ENCODE measurements at places on chromosomes 2 and 18.
A peak's percentile ranks its signal among the peaks of the same experiment; 100 is the strongest.

- no peak for DNase-seq
These were observed 435.8 kb upstream of the DDX18 start for GRCh38 chr2:117378653-117379052.

DNA sequence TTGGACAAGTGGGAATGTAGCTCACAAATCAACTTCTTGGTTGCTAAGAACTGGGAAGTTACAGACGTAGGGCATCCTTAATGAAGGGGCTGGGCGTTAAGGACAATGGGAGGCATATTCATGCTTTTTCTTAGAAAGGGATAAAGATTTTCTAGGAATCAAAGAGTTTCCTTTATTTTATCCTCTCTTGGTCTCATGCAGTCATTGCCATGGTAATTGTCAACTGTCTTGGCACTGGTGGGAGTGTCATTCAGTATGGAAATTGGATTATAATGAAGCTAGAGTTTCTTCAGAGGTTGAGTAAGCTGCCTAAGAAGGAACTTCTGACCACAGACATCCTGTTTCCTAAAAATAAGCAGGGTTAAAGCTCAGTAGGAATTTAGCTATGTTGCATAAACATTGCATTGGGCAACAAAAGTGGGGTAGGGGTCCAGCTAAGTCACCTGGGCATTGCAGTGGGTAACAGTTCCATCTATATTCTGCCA, 114.0 kb downstream of the LYPD6B start:
- DNase-seq: peak; percentile 16

- DNase-seq: no peak
These were observed 16.7 kb downstream of the IL1R1 start for GRCh38 chr2:102159295-102159694.

DNA sequence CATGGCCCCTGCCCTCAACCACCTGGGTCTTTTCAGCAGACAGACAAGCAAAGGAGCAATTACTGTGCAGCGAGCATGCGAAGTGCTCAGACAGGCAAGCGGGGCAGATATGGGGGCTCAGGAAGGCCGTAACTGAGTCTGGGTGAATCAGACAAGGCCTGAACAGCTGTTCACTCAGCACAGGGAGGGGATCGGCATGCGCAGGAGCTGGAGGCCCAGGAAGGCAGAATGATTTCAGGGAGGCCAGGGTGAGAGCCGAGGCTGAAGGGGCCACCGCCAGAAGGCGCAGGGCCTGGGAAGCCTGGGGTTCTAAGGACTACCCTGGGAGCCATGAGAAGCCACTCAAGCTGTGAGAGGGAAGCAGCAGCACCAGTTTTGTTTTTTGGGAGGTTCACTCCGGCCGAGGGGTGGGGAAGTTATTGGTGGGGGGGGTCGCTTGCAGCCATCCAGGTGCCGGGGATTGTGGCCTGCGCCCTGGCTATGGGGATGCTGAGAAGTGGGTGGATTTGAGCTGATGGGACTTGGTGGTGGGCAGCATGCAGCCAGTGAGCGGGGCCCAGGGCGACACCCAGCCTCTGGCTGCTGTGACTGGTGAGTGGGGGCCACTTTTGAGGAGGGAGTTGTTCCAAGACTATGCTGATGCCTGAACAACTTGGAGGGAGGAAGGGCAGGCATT, 132.2 kb downstream of the TSN start:
- DNase-seq: no peak

DNA sequence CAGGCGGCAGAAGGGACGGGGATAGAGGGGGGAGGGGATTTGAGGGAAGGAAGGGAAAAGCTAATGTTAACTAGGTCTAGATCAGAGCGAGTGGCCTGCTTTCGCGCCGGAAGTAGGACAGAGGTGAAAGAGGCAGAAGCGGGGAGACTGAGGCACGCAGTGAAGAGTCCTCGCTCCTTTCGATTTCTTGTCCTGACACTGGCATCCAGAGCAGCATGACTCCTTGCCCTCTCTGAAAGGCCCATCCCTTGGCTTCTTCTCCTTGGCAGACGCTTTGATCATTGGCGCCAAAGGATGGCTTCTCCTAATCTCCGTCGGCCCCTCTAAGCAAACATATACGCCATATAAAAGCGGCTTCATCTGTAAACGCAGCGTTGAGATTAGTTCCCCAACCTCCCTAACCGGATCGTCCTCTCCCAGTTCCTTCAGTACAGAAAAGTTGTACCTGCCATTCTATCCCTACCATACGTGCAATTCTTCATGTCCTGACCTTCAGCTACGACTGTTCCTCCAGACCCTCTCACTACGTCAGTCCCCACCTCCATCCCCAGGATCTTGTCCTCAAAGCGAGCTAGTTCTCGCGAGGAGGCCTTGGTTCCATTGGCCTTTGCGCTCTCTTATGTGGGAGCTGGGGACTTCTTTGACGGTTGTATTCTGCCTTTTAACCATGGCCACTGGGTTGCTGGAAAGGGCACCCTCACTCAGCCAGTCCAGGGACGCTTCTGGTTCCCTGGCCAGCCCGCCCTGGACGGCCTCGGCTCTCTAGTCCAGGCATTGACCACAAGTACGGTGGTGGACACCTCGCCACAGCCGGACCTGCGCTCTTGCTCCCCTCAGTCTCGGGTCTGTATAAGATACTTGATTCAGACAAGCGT, 857 bp upstream of the NEUROD1 start:
- no peak for DNase-seq

DNA sequence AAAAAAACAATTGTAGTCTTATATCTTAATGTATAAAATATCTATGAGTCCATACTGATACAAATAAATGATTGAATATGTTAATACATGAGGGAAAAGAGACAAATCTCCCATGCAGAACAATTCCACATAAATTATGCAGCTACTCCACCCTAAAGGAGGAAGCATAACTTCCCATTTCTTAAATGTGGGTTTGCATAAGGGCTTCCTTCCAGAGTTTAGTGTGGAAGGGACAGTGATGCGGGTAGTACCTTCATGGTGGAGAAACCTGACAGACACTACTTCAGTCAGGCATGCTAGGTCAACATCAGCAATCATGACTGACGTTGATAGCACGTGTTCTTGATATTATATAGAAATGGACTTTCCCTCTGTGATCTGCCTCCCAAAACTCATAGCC, 146.9 kb upstream of the STON1 start:
- no peak for DNase-seq

GRCh38 chr18:70659036-70659925, 370.4 kb downstream of the SOCS6 start:
- peak; percentile 76 for DNase-seq

DNA sequence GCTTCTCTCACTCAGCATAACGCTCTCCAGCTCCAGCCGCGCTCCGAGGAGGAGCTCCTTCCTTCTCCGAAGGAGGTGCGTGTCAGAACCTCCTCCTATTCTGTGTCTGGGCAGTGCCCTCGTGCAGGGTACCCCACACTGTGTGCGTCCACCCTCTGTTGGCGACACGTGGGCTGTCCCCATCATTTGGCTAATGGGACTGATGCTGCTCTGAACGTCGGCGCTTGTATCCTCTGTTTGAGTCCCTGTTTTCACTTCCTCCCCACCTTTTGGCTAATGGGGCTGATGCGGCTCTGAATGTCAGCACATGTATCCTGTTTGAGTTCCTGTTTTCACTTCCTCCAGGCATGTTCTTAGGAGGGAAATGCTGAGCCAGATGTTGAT, 22.2 kb downstream of the KCNG2 start:
- DNase-seq: peak; percentile 14

GRCh38 chr2:46246790-46247189, 50.4 kb upstream of the EPAS1 start:
- DNase-seq: no peak

GRCh38 chr2:104874230-104874629, 20.3 kb downstream of the POU3F3 start:
- no peak for DNase-seq

DNA sequence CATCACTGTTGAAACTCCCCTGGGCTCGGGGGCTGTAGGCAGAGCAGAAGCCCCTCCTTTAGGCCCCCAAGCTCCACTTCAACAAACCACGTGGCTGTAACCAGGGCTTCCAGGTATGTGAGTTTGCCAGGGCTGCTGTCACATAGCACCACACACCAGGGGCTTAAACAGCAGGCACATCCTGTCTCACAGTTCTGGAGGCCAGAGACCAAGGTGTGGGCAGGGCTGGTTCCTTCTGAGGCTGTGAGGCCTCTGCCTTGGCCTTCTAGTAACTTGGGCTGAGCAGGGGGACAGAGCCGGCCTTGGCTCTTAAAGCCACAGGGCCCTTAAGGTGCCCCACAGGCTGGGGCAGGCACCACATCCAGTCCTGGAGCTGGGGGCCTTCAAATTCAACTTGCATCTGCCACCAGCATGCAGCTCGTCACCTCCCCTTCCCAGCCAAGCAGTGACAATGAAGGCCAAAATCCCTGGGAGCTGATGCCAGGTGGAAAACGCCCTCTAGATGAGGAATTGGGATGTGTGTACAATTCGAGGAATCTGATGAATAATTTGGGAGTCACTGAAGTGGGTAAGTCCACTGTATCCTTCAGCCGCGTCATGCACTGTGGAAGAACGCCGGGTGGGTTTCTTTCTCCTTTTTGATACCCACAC, 104.2 kb upstream of the ODC1 start:
- no peak for DNase-seq

GRCh38 chr18:75473316-75473715, 45.8 kb upstream of the SMIM21 start:
- no peak for DNase-seq

GRCh38 chr2:5617358-5617757, 74.8 kb upstream of the SOX11 start:
- DNase-seq: no peak

DNA sequence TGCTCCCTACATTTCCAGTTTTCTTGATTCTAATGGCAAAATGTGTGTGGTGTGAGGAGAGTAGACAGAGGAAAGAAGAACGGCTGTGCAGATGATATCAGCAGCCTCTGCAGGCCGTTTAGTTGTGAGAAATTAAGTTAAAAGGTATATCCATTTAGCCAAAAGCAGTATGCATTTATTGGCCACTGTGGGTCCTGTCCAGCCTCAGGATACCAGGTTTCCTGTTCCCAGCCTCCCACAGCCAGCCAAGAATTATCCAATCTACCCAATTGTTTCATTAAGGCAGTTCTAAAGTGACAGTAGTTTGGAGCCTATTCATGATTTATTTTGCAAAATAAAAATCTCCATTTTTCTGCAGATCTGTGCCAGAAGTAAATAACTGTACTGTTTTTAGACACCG, 107.5 kb downstream of the TMEM18 start:
- no peak for DNase-seq

GRCh38 chr2:120244656-120245519, 7.8 kb upstream of the RALB start:
- no peak for DNase-seq

Data from CD4-positive, alpha-beta T cell treated with Interleukin-4 for 1 hour (primary cell).